Karpas-422 (cell line): ENCODE measurements at places on chromosomes 3 and 15.

GRCh38 chr3:134325706-134326105 lies 48.5 kb downstream of the AMOTL2 start:
- no peak for DNase-seq

- peak; percentile 93 for DNase-seq
Measured at GRCh38 chr3:150384296-150385212, 23.5 kb upstream of the TSC22D2 start.

GRCh38 chr15:92882697-92883162 lies 17.4 kb upstream of the CHD2 start:
- DNase-seq, result no peak

GRCh38 chr15:80636675-80637074 lies 58.4 kb upstream of the ABHD17C start:
- no peak for DNase-seq

DNA sequence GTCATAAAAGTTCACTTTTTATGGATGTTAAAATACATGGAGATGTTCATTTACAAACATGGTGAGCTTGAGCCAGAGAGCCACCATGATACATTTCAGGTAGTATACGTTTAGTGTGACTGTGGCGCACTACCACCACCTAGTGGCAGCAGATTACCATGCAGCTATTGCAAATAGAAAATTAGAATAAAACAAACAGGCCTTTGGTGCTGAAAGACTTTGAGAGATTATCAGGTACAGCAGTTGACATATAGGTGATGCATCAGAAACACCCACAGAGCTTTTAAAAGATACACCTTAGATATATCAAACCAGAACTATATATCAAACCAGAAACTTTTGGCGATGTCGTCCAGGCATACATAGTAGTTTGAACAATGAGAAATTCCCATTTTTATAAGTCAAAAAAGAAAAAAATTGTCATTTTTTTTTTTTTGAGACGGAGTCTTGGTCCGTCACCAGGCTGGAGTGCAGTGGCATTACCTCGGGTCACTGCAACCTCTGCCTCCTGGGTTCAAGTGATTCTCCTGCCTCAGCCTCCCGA lies 42.0 kb upstream of the ICE2 start:
- peak; percentile 88 for DNase-seq

GRCh38 chr3:186529201-186529999 lies 14.8 kb downstream of the CRYGS start:
- DNase-seq, result peak; percentile 58

- DNase-seq, result no peak
Measured at GRCh38 chr3:169391672-169392071, 271.8 kb downstream of the MECOM start.
